ENCODE measurements at places on chromosomes 3 and 15.

GRCh38 chr3:179590669-179591068 is 13.8 kb downstream of the MRPL47 start:
- no peak for DNase-seq

- no peak for DNase-seq
Observed at GRCh38 chr3:49183873-49184272, 12.5 kb downstream of the KLHDC8B start.

DNA sequence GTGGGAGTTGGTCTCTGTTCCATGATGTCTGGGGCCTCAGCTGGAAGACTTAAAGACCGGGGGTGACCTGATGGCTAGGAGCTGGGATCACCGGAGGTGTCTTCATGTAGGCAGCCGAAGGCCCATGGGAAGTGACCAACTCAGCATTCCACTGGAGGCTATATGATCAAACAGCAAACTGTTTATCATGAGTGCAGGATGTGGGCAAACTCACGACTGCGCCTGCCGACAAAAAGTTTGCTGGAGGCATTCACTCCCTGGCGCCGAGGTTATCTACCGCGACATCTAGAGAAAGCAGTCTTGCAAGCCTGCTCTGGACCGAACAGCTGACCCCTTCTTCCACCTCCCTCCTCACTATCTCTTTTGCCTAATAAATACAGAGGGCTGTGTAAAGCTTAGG is 62.7 kb upstream of the NR2C2 start:
- DNase-seq, result no peak

GRCh38 chr15:79538527-79538926 is 106.4 kb downstream of the MINAR1 start:
- DNase-seq, result no peak

DNA sequence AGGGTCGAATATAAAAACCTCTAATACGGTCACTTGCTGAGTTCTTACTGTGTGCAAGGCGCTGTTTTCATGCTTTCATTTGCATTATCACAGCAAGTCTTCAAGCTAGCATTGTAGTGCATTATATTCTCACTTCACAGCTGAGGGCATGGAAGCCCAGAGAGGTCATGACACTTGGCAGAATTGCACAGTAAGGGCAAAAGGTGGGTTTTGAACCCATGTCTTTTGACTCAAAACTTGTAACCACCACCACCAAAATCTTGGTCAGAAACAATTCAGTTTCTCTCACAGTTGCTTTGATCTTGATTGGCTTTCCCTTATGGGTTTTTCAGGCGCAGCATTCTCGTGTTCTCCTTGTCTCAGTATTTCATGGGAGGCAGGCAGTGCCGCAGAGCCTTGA is 371.1 kb downstream of the PTPRG start:
- DNase-seq, result no peak

- no peak for DNase-seq
Observed at GRCh38 chr3:189720736-189721417, 89.7 kb downstream of the TP63 start.

GRCh38 chr15:52483707-52484106 is 45.0 kb downstream of the MYO5A start:
- DNase-seq, result no peak

DNA sequence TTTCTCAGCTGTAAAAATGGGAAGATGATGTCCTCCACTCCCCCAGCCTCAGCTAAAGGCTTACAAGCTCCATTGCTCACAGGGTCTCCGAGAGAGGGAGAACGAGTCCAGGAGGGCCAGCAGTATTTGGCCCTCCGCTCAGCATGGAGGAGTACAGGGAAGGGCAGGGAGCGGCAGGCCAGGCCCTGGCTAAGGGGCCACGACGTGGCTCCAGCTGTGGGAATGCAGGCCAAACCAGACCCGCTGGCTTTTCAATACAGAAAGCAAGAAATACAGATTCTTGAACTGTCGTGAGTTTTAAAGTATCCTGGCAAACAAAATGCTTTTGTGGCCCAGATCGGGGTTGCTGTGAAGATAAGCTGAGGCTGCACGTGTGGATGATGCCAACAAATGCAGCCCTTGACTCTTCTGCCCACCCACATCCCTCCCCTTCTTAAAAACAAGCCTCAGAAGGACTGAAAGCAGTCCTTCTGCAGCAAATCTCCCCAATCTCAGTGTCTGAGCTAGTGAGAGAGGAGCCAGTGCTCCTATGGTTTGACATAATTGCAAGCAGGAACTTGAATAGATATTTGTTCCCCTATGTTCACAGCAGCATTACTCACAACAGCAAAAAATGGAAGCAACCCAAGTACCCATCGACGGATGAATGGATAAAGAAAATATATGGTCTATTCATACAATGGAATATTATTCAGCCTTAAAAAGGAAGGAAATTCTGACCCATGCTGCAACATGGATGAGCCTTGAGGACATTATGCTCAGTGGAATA is 18.5 kb upstream of the FBLN2 start:
- DNase-seq, result no peak

DNA sequence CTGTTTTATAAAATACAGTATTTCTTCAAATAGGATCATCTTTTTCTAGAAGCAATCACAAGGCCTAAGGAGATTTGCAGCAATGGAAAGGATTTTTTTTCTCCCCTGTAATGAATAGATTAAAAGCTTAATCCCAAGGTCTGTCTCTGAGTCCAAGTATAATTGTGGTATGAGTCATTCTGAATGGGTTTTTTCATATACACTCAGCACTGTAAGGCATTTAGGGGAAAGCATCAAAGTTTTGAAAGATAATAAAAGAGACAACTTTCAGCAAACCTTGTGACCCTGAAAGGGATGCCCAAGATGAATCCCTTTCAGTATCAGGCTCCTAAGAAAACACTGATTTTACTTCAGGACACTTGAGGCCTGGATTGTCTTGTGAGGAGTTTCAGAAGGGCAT is 23.3 kb upstream of the LARS2 start:
- no peak for DNase-seq

GRCh38 chr3:50649451-50649931 is 25.2 kb upstream of the DOCK3 start:
- DNase-seq, result no peak

DNA sequence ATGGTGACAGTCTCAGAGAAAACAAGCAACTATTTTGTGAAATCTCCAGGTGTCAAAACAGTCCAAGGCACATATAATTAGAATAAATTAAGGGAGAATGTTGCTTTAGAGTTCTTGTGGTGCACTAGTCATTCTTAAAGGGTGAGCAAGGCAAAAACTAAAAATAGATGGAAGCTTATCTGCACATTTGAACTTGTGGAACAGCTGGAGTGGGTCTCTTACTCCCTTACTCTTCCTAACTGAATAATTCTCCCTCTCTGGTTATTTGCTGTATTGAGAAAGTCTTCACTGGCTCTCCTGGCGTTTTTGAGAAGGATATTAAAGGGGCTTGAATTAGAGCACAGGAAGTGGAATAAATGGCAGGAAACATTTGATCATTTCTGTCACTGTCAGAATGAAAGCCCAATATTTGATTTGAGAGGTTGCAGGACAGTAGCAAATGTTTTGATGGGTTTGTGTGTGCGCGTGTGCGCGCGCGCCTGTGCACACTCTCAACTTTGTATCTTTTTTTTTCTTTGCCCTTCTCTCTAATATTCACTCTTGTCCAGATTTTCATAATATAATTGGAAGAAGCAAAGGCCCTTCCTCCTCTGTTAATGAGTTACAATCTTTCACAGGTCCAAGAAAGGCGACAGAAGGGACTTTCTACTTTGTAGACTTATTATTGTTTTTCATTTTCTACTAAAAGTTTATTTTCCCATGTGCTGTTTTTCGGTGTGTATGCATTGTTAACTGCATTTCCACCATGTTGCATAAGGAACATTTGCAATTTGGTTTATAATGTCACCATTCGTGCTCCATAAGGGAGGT is 40.9 kb downstream of the AKAP13 start:
- no peak for DNase-seq

- peak; percentile 27 for DNase-seq
Observed at GRCh38 chr3:66302288-66302687, 81.5 kb downstream of the SLC25A26 start.

DNA sequence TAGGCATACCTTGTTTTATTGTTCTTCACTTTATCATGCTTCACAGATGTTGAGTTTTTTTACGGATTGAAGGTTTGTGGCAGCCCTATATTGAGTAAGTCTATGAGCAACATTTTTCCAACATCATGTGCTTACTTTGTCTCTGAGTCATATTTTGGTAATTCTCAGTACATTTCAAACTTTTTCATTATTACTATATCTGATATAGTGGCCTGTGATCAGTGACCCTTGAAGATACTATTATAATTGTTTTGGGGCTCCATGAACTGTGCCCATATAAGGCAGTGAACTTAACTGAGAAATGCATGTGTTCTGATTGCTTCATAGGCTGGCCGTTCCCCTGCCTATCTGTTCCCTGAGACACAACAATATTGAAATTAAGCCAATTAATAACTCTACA is 42.8 kb upstream of the NSMCE3 start:
- no peak for DNase-seq

GRCh38 chr3:130935761-130936492 is 42.0 kb downstream of the ATP2C1 start:
- no peak for DNase-seq

- DNase-seq, result no peak
Observed at GRCh38 chr3:57135964-57136719, 29.0 kb downstream of the IL17RD start.

DNA sequence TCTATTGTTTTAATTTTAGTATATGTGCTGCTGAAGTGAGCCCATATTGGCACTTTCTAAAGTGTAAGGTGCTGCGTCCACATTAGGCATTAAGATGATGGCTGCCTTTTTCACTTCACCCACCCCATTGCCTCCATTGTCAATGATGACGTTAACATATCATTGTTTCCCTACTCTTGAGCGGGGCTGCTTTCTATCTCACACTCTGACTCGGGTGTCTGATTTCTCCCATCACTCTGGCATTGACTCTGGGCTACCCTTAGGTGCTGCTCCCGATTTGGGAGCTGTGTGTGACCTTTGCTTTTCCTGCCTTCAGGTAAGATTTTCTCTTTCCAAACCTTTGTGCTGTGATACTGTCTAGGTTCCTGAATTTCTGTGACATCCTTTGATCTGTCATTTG is 28.8 kb downstream of the CGNL1 start:
- DNase-seq, result no peak

DNA sequence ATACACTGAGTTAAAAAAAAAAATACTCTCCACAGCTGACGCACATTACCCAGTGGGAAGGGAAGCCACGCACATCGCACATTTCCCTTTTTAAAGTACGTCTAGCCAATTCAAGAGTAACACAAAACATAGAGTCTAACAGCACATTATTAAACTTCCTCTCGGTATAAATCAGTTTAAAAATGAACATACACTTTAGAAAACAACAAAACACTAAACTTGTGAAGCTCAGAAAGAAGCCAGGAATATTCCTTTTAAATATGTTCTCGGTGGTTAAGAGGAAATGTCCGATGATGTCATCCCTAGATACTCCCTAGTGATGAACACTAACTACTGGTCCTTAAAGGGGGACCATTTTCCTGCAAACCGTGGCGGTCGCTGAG is 721 bp downstream of the MYEF2 start:
- no peak for DNase-seq

- no peak for DNase-seq
Observed at GRCh38 chr15:100472736-100473135, 56.0 kb downstream of the CERS3 start.

DNA sequence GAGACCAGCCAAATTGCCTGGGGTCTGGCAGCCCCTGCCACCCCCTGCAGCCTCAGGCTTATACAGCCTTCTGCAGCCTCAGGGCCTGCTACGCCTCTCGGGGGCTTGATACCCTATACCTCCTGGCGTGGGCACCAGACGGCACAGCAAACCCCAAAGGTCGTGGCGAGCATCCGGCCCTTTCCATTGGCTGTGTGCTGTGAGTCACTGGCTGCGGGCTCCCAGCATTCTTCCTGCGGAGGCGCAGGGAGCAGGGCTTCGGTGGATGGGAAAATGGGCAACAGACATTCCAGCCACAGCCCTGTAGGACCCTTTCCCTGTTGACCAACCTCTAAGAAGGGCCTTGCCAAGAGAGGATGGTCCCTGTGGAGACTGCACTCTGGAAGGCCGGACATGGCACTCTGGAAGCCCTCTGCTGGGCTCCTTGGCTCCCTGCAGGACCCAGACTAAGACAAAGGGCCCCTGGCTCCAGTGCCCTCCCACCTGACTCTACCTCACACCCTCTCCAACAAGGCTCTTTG is 59.6 kb downstream of the ITGA11 start:
- no peak for DNase-seq
